ENCODE measurements at places on chromosomes 12 and 14.

- DNase-seq: no peak
Observed at GRCh38 chr14:64279704-64280668, 14.2 kb downstream of the ESR2 start.

DNA sequence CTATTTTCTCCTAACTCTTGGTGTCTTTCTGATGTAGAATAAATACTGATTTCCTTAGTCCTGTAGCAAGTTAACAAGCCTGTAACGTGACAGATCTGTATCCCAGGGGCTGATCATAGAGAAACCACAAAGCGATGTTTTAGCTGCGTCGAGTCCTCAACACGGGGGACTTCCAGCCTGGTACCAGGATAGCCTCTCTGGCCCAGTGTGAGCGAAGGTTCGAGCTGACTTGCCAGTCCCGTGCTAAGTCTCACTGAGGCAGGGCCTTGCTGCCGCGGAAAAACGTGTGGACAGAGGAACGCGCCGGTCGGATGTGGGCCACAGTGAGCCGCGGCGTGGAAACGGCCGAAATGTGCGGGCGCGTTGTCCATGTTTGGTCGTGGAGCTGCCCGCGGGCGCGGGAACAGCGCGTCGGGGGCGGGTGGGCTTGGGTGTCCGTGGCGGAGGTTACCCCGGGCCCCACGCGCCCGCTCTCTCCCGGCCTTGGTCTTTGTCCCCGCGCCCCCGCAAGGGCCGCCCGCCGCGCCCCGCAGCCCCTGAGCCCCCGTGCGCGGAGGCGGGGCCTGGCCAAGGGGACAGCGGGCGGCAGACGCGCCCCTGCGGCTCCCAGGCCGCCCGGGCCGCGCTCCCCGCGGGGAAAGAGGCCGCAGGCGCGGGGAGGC is 531 bp upstream of the EML1 start:
- no peak for DNase-seq

DNA sequence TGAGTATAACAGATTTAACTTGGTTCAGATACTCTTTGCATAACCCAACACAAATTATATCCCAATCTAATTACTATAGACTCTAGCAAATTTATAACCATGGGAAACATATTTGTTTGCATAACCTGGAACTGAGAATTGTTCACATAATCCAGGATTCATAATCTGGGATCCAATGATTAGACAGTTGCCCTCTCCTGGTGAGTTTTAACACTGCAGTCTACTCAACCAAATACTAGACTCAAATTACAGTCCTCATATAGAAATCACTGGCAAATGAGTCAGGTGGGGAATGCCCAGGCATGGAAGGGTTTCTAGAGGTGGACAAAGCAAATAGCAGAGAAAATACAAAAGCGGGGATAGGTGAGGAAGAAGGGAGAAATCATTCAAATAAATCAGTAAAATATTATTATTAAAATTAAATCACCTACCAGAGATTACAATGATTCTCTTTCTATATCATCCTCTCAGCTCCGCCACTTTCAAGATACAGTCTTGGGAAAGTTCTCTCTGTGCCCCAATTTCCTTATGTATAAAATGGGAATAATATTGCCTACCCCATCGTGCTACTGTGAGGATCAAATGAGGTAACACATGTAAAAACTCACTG is 9.4 kb downstream of the GCH1 start:
- DNase-seq: peak; percentile 38

GRCh38 chr12:98424726-98425401 is 90.5 kb upstream of the TMPO start:
- peak; percentile 65 for DNase-seq

GRCh38 chr12:71804505-71804904 is 35.1 kb upstream of the TBC1D15 start:
- no peak for DNase-seq

- DNase-seq: peak; percentile 89
Observed at GRCh38 chr12:49827401-49828099, 663 bp downstream of the NCKAP5L start.

DNA sequence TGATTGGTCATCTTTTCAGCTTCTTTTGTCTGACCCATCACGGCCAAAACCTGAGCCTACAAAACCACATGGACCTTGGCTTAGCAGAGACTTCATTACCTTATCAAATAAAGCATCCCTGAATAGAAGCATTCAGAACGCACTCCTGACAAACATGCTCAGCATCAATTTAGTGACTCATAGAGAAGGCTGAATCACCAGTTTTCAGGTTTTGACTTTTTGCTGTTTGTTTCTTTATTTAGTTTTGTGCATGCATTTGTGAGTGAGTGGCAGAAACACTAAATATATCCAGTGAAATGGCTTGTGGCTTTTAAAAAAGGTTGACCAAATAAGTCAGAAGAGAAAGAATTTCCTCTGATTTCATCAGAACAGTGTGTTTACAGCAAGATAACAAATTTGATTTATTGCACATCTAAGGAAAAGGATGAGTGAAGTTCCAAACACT is 19.0 kb upstream of the OVCH1 start:
- DNase-seq: peak; percentile 4

- no peak for DNase-seq
Observed at GRCh38 chr12:71438670-71439361, 782 bp upstream of the LGR5 start.

- no peak for DNase-seq
Observed at GRCh38 chr12:31034372-31034771, 39.3 kb upstream of the DDX11 start.

DNA sequence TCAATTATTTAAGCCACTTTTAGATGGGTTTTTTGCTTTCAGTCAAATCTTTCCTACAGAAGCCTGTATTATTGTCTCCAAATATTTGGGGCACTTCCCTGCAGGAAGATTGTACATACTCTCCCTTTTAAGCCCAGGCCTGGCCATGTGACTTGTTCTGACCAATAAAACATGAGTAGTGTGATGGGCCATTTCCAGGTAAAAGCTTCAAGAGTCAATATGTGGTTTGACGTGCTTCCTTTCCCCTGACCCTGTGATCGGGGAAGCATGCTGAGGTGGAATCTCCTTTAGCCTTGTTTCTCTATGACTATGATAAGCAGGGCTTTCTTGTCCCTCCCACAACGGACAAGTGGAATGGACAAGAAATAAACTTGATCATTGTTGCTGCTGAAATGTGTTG is 14.2 kb upstream of the NIN start:
- DNase-seq: no peak

DNA sequence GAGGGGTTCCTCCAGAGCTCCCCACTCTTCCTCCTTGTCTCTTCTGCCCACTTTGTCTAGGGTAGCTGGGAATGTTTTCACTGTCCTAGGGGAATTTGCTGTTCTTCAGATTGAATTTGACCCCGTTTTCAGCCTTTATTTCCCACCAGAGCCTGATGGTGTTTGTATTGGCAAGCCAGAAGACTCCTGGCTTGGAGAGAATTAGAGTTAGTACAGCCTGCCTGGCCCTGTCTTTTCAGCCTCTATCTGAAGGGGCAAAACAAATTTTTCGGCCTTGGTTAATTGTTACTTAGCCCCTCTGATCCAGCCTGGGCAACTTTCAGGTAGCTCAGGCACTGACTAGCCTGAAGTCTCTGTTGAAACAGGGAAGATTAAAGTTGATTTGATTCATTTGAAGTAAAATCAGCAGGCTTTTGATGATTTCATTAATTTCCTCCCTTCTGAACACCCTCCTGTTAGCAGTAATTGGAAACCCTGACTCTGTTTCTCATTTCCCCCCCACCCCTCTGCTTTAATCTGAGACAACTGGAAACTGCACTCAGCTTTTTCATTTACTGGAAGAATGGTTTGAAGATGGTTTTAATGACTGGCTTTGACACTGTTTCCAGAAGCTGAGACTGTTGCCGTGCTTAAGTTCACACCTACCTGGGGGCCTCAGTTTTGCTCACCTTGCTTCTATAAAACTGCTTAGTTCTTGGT is 63.3 kb downstream of the SUSD6 start:
- DNase-seq: no peak

DNA sequence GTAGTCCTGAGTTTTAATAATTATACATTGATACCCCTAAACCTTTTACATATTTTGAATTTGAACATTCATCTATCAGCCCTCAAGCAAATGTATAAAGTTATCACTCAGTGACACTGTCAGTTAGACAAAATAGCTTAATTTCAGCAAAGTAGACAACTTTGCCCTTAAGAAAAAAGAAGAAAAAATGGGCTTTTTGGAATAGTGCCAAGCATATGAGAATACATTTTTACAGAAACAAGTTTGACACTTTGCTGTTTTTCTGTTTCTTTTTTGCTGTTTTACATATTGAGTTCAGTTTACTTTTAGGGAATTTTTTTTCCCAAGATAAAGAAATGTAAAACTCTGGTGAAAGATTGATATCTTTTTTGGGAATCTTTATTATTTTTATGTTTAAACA is 14.3 kb downstream of the TBK1 start:
- no peak for DNase-seq

GRCh38 chr12:114668151-114668885 is 15.7 kb downstream of the TBX3 start:
- DNase-seq: peak; percentile 90

- no peak for DNase-seq
Observed at GRCh38 chr14:57834001-57834598, 31.8 kb downstream of the SLC35F4 start.

DNA sequence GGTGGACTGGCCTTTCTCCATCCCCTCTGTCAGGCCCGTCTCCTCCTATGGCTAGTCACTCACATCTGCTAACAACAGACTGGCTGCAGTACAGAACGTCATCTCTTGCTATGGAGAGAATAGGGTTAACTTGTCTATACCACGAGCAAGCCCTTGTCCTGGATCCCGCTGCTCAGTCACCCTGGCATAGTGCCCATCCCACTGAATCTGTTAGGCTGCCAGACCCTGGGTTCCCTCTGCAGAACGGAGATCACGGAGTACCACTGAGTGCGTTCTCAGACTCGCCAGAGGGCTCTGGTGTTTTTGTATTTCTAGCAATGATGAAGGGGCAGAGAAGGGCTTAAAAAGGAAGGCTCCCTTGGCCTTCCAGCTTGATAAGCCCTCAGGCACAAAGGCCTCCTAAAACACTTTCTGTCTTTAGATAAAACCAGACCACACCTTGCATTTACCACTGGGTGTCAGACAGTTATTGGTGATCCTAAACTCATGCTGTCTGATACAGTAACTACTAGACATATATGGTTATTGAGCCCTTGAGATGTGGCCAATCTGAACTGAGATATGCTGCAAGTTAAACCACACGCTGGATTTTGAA is 6.3 kb upstream of the NRIP2 start:
- DNase-seq: no peak

- peak; percentile 24 for DNase-seq
Observed at GRCh38 chr14:54000341-54000811, 43.8 kb upstream of the BMP4 start.

DNA sequence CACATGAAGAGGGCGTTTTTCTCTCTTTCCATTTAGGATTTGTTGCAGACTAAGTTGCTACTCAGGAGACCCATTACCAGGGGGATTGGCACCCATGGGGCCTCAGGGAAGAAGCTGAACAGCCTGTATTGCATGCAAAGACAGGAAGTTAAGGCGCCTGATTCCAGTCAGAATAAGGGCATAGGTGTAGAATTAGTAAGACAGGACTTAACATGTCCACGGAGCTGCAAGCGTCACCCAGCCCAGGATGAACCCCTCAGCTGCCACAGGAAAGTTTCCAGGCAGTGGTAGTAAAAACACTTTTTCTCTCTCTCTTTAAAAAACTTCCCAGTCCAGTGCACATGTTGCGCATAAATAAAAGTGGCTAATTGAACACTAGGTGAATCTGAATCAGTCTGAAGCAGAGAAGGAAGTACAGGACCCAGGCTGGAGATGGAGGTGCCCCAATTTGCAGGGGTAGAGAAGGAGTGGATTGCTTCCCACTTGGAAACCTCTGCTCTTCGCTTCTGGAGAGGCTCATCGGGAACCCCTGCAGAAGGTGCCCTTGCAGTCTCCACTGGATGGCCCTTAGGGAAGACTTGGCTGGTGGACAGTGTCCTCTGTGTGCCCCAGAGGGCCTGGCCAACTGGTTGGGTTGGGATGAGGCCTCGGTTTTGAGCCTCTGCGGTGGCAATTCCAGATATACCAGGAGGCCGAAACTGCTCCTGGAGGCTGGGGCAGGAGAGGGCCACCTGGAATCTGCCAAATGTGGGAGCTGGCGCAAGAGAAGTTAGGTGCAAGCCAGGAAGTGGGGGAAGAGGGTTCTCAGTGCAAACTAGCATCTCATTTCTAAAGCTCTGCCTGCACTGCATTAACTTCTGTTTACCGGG is 10.7 kb upstream of the TBX3 start:
- DNase-seq: no peak

DNA sequence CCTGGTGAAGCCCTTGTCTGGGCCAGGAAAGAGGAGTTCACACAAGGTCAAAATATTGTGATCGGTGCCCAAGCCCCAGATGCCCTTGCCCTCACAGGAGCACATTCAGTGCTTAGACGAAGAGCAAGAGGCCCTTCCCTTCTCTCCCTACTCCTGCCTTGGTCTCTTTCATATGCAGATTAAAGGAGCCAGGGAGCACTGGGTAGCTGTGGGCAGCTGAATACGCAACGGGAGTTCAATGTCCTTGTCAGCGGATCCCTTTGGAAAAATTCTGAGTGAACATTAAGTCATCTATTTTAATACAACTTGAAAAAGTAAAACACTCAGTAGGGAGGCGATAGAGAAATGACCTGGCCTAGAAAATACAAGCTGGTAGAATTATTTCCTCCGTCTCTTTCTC is 1489.4 kb downstream of the AACS start:
- no peak for DNase-seq

DNA sequence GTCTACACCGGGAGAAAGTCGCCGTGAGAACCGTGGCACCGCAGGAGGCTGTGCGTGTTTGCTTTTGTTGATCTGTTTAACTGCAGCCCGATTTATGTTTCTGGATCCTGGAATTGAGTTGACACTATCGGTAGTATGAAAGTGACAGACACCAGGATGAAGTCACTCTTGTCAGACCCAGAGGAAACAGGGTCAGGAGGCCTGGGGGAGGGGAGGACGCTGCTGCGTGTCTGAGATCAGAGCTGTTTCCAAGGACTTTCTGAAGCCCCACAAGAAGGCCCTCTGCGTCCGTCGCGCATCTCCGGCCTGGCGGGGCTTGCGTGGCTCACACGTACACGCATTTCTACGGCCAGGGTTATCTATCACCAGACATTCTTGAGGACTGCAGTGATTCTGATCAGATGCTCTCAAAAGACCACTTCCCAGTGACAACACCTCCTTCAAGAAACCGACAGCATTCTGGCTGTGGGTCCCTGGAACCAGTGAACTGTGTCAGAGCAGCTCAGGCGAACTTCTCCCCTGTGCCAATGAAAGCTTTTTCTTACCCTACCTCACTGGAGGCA is 263.4 kb downstream of the ADGRD1 start:
- no peak for DNase-seq

- no peak for DNase-seq
Observed at GRCh38 chr12:31488737-31489338, 102.1 kb downstream of the DENND5B start.

- DNase-seq: peak; percentile 5
Observed at GRCh38 chr14:71985538-71986189, 53.4 kb downstream of the RGS6 start.

DNA sequence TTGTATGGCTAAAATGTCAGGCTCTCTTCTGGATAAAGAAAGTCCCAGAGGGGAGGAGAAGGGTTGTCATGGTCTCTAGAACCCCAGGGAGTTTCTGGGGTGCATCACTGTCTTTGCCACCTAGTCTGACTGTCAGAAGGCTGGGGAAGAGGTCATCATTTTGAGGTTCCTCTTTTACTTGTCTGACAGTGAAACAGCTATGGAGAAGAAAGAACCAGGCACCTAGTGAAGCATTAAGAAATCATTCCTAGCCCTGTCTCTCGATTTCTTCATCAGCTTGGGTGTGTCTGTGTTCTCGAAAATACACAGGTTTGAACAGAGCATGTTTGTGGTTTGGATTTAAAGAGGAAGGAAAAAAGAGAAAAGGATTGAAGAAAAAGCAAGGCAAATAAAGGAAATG is 158.7 kb upstream of the LRIG3 start:
- no peak for DNase-seq
